ENCODE measurements at places on chromosomes 3 and 15.

DNA sequence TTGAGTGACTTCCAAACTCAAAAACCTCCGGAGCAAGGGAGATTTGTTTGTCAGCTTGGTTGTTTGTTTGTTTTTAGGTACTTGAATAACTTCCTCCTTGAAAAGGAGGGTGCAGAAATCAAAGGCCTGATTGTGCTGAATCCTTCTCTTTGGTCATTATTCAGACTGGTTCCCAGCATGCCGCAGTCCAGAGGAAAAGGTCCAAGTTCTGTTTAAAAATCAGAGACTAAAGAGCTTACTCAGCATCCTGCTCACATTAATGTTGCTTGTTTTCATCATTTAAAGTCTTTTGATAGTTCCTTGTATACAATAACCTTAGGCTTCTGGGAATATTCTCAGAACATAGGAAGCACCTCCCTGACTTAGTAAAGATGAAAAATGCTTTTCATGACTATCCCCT, 982 bp upstream of the SCG3 start:
- peak; percentile 41 for DNase-seq

GRCh38 chr15:91926908-91927270, 73.4 kb downstream of the SLCO3A1 start:
- DNase-seq = no peak

- DNase-seq = no peak
Observed at GRCh38 chr3:136142592-136142991, 53.5 kb downstream of the MSL2 start.

- peak; percentile 21 for DNase-seq
Observed at GRCh38 chr3:3800080-3800455, 837 bp downstream of the LRRN1 start.

- DNase-seq = peak; percentile 74
Observed at GRCh38 chr3:142279965-142280590, 54.7 kb upstream of the GK5 start.

- DNase-seq = no peak
Observed at GRCh38 chr15:96296264-96296663, 34.2 kb upstream of the NR2F2 start.

DNA sequence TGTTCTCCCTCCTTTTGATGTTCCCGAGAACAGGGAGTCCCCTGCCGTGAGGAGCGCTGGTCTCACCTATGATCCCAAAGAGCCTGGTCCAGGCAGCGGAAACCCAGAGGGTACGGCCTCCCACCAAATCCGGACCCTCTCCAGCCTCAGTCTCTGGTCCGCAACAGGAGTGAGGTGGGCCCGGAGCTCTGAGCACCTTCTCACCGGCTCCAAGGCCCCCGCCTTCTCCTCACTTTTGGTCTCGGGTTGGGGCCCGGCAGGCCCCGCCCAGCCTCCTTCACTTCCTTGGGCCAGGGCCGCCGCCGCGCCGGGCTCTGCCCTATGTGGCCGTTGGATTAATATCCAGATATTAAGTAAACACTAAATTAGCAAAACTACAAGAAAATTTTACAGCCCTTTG, 5.7 kb upstream of the SKOR1 start:
- no peak for DNase-seq

GRCh38 chr3:58117561-58118181, 93.1 kb downstream of the DNASE1L3 start:
- no peak for DNase-seq
